A549 treated with ZK216348 at 1 μM for 4 hours (cell line): ENCODE measurements at places on chromosomes 13 and 19. TPM values are rescaled to one million over a fixed set of nuclear protein-coding genes. Genes with fewer than 3 reads are reported as not detected.

Gene ATP4A
- not detected in 5 replicates for total RNA-seq

Gene KLK12
- not detected in 5 replicates for total RNA-seq

Gene ZSWIM4
- 3.2 to 6.8 TPM (median 6.0 TPM) in 5 replicates for total RNA-seq

Gene UBL5
- 369 to 472 TPM (median 396 TPM) in 5 replicates for total RNA-seq

Gene ELSPBP1
- not detected in 5 replicates for total RNA-seq

Gene PEX11G
- total RNA-seq: 1.6 to 2.7 TPM (median 2.1 TPM) in 5 replicates

Gene PROZ
- not detected in 5 replicates for total RNA-seq

Gene AZU1
- 0.26 to 0.27 TPM in 2 of 5 replicates, not detected in the others for total RNA-seq

Gene GGACT
- 2.2 to 5.6 TPM (median 4.5 TPM) in 5 replicates for total RNA-seq

Gene UBE2L5
- not detected in 5 replicates for total RNA-seq

Gene MIR17HG
- 0.51 to 1.6 TPM (median 1.3 TPM) in 5 replicates for total RNA-seq

Gene TMEM150B
- not detected in 5 replicates for total RNA-seq

Gene LGALS14
- not detected in 5 replicates for total RNA-seq

Gene SYCN
- total RNA-seq: not detected in 5 replicates

Gene NCR1
- total RNA-seq: not detected in 5 replicates

Gene CASP14
- total RNA-seq: not detected in 5 replicates

Gene TMPRSS9
- total RNA-seq: 0.04 TPM in 1 of 5 replicates, not detected in the others

Gene EFNA2
- total RNA-seq: 0.61 to 3.2 TPM (median 2.9 TPM) in 5 replicates

Gene LRRC25
- total RNA-seq: not detected in 5 replicates

Gene GAPDHS
- not detected in 5 replicates for total RNA-seq

Gene C13orf42
- not detected in 5 replicates for total RNA-seq

Gene PGLYRP1
- not detected in 5 replicates for total RNA-seq

Gene FUT2
- total RNA-seq: not detected in 5 replicates

Gene ACP5
- total RNA-seq: 0.41 TPM in 1 of 5 replicates, not detected in the others

Gene CHST8
- 0.15 to 0.32 TPM in 2 of 5 replicates, not detected in the others for total RNA-seq

Gene NLRP5
- total RNA-seq: not detected in 5 replicates

Gene SIGLECL1
- not detected in 5 replicates for total RNA-seq

Gene CYP4F2
- 0.10 TPM in 1 of 5 replicates, not detected in the others for total RNA-seq

Gene ZNF737
- 0.22 TPM in 1 of 5 replicates, not detected in the others for total RNA-seq

Gene YJEFN3
- 1.9 to 4.4 TPM (median 3.8 TPM) in 5 replicates for total RNA-seq

Gene SLC10A2
- not detected in 5 replicates for total RNA-seq

Gene ZNF845
- 3.1 to 4.6 TPM (median 3.9 TPM) in 5 replicates for total RNA-seq

Gene RDH8
- total RNA-seq: 0.31 to 0.40 TPM (median 0.36 TPM) in 4 of 5 replicates, not detected in the other

Gene ZNF723
- total RNA-seq: not detected in 5 replicates

Gene ZNF497
- 0.60 to 1.8 TPM (median 1.5 TPM) in 5 replicates for total RNA-seq

Gene KIR3DL1
- total RNA-seq: not detected in 5 replicates

Gene CD177
- 0.08 to 0.20 TPM (median 0.13 TPM) in 5 replicates for total RNA-seq

Gene KLK8
- not detected in 5 replicates for total RNA-seq

Gene THSD1
- total RNA-seq: 7.3 to 8.2 TPM (median 7.6 TPM) in 5 replicates

Gene KIR2DL4
- not detected in 5 replicates for total RNA-seq

Gene CEACAM20
- total RNA-seq: 0.09 to 0.11 TPM in 2 of 5 replicates, not detected in the others

Gene S1PR2
- 0.65 to 1.2 TPM (median 0.86 TPM) in 5 replicates for total RNA-seq

Gene CD209
- total RNA-seq: not detected in 5 replicates

Gene SLC25A41
- total RNA-seq: 0.11 to 0.23 TPM (median 0.15 TPM) in 4 of 5 replicates, not detected in the other

Gene VSTM1
- 0.55 to 0.92 TPM (median 0.78 TPM) in 3 of 5 replicates, not detected in the others for total RNA-seq

Gene POU4F1
- 0.66 to 1.3 TPM (median 0.92 TPM) in 5 replicates for total RNA-seq

Gene TYROBP
- total RNA-seq: not detected in 5 replicates
